CD4-positive, alpha-beta T cell (primary cell): ENCODE measurements at places on chromosomes 7 and 10. TPM values are rescaled to one million over a fixed set of nuclear protein-coding genes. Genes with fewer than 3 reads are reported as not detected.

DNA sequence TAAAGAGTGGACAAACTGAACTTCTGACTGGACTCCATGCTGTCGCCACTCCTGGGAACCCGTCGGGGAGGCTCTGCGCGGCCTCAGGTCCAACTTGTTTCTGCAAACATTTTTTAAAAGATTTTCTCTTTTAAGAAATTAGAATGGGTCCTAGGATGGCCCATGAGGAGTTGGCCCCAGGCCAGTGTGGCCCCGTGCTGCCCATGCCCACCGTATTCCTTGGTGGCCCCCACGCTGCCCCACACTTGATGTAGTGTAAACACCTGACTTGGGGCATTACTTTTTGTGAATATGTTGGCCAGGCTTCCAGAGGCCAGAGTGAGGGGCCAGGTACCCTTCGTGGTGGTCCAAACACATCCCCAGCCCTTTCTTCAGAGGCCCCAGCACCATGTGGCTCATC is 19.3 kb downstream of the ZNF316 start:
- no peaks in the 10 kb centered on the region for H3K27me3 ChIP-seq
- H3K4me1 ChIP-seq = peaks cover 3% of the 10 kb centered on the region
- no peak overlapping the region for H3K27ac ChIP-seq
- H3K36me3 ChIP-seq = peaks cover 21% of the 10 kb centered on the region

- H3K27me3 ChIP-seq = no peaks in the 10 kb centered on the region
- H3K4me1 ChIP-seq = no peaks in the 10 kb centered on the region
- H3K27ac ChIP-seq = no peak overlapping the region
- H3K36me3 ChIP-seq = no peaks in the 10 kb centered on the region
- H3K4me3 ChIP-seq = no peak overlapping the region
Observed at GRCh38 chr10:61842755-61843497, 58.6 kb upstream of the ARID5B start.

The HIF1AN gene
- 29.7 TPM for total RNA-seq

- no peak for DNase-seq
- H3K27ac ChIP-seq = peak overlapping the region; percentile 72
- peaks cover 78% of the 10 kb centered on the region for H3K4me1 ChIP-seq
- no peak overlapping the region for H3K4me3 ChIP-seq
Observed at GRCh38 chr7:158811461-158811860, 17.8 kb downstream of the ESYT2 start.

GRCh38 chr7:3598854-3599253 is 297.8 kb downstream of the SDK1 start:
- H3K4me1 ChIP-seq = no peaks in the 10 kb centered on the region
- H3K36me3 ChIP-seq = no peaks in the 10 kb centered on the region
- H3K4me3 ChIP-seq = no peak overlapping the region
- no peak overlapping the region for H3K27ac ChIP-seq

DNA sequence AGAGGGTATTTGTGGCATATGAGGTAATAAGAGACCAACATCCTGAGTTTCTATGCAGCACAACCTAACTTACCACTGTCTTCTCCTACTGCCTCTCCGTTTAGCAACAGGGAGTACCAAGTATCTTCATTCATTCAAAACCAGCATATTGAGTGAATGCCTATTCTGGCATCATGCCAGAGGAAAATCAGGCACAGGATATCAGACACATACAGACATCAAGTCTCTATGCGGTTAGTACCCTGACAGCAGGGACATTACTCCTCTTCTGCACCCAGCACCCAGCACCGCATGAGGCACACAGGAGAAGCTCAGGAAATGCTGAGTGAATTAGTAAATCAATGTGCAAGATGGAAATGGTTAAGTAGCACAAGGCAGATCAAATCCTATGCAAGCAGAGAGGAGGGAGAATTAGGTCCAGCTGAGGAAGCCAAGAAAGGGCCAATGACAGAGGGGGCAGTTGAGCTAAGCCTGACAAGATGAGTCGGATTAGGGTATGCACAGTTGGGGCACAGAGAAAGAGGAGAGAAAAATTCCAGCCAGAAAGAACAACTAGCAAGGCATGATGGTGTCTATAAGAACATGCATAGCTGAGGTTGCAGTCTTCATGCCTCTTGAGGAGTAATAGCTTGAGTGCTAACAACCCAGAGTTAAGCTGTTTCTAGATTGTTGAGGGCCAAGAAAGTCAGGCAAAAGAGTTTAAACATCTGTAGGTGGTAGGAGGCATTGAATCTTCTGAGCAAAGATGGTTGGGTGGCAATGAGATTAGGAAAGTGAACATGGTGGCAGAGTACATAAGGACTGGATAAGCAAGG is 146.0 kb downstream of the PLXNA4 start:
- no peak overlapping the region for H3K4me3 ChIP-seq
- no peaks in the 10 kb centered on the region for H3K36me3 ChIP-seq
- H3K27ac ChIP-seq = no peak overlapping the region
- DNase-seq = no peak
- peaks cover 63% of the 10 kb centered on the region for H3K4me1 ChIP-seq

- peaks cover 3% of the 10 kb centered on the region for H3K27me3 ChIP-seq
- H3K27ac ChIP-seq = no peak overlapping the region
- no peak overlapping the region for H3K4me3 ChIP-seq
- H3K36me3 ChIP-seq = no peaks in the 10 kb centered on the region
- DNase-seq = no peak
Observed at GRCh38 chr10:99921948-99922347, 87.8 kb downstream of the DNMBP start.

DNA sequence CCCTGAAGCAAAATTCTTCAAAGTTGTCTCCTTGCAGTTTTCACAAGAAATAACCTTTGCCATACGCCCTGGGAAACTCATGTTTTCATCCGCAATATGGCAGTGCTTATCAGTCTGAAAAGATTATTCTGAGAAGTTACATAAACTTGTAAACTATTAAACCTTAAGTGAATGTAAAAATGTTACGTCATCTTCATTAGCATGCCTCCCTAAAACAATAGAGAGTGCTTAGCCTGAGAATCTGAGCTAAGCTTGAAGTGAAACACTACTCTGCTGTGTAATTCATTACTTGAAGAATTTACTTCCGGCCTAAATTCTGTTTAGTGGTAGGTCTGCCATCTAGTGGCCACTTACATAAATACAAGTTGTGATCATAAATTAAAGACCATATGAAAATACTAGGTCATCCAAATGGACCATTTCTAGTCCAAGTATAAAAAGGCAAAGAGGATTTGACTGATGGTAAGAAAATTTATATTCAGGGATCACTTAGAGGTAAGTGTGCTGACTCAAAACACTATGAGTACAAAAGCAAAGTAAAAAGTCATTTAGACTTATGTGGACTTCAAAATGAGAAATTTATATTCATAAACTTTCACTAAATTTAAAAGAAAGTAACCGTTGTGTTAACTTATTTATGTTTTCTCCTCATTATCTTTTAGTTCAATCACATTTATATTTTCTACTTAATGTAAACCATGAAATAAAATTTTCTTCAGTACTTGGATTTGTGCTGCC is 745.1 kb upstream of the LRRTM3 start:
- no peak for DNase-seq
- no peak overlapping the region for H3K4me3 ChIP-seq
- no peaks in the 10 kb centered on the region for H3K36me3 ChIP-seq
- no peak overlapping the region for H3K27ac ChIP-seq
- H3K4me1 ChIP-seq = no peaks in the 10 kb centered on the region

DNA sequence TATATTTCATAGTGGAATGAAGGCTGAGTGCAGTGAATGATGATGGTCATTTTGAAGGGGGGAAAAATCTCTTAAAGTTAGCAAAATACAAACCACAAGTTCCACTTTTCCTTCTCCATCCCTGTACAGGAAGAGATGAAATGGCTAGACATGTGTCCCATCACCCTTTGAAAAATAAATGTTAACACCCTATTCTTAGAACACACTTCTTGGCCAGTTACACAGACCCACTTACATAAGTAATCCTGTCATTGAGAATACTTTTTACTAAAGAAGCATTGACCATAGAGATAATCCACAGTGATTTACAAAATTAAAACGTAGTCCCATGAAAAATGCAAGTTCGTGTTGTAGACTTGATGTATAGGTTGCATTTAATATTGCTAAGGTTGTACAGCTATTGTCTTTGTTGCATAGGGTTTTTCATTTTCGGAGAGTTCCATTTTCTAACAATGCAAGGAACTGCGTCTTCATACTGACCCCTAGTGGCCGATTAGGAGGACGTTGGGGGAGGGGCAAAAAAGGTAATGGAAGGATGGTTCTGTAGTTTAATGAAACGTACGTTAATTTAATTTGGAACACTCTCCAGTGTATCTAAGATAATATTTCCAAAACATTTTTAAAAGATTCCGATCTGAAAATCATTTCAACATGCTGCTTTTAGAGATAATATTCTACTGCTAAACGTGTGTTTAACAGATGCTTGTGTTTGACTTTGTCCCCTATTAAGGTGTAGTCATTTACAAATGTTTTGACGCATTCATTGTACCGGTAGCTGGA is 60.9 kb downstream of the ARMC3 start:
- no peak overlapping the region for H3K27ac ChIP-seq
- H3K4me1 ChIP-seq = no peaks in the 10 kb centered on the region
- H3K4me3 ChIP-seq = no peak overlapping the region
- no peaks in the 10 kb centered on the region for H3K27me3 ChIP-seq
- peak; percentile 76 for DNase-seq

GRCh38 chr7:41948503-41948902 is 245.6 kb upstream of the INHBA start:
- no peaks in the 10 kb centered on the region for H3K27me3 ChIP-seq
- no peaks in the 10 kb centered on the region for H3K36me3 ChIP-seq
- no peak overlapping the region for H3K27ac ChIP-seq
- H3K4me3 ChIP-seq = no peak overlapping the region

DNA sequence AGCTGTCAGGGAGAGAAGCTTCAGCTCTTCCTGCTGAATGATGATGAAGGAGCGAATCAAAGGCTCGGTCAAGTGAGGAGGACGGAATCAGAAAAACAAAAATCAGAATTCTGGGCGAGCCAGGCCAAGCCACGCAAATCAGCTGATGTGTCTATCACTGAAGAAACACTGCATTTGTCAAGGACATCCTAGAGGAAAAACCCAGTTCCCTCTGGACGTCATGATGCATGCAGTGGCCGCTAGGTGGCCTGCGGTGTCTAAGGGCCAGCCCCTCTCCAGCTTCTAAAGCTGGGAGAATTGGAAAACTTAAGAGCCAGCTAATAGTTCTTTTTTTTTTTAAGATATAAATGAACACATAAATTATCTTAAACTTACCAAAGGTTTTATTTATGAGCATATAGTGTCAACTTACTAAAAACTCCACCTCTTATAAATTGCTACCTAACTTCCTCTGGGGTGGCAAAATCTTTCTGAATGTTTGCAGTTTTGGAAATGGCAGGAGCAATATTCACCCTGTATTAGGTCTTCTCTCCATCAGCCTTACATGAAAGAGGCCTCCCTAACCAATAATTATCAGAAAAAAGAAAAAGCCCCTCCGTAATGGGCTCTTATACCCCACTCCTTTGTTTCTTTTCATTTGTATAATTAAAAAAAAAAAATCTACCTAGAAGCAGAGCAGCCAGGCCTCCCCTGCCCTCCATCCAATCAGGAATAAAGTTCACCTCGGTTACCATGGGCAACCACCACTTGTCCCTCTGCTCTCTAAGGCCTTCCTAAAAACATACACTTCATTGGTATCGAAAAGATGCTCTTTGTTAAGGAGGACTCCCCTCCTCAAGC is 186.8 kb downstream of the USP6NL start:
- H3K27ac ChIP-seq = no peak overlapping the region
- H3K4me1 ChIP-seq = peaks cover 15% of the 10 kb centered on the region
- no peak overlapping the region for H3K4me3 ChIP-seq
- H3K36me3 ChIP-seq = no peaks in the 10 kb centered on the region
- DNase-seq = no peak
- no peaks in the 10 kb centered on the region for H3K27me3 ChIP-seq

DNA sequence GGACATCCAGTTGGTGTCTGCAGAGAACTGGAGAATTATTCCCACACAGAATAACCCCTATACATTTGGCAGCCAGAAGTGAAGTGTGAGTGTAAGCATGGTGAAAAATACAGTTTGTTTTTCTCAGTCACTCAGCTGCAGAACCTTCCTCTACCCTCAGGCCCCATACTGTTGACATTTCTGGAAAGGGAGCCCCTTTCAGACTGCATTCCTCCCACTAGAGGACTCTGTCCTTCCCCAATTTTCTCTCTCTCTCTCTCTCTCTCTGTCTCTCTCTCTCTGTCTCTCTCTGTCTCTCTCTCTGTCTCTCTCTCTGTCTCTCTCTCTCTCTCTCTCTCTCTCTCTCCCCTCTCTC is 86.8 kb upstream of the STEAP1B start:
- no peak for DNase-seq
- no peak overlapping the region for H3K4me3 ChIP-seq
- peaks cover 3% of the 10 kb centered on the region for H3K27me3 ChIP-seq
- no peaks in the 10 kb centered on the region for H3K4me1 ChIP-seq

DNA sequence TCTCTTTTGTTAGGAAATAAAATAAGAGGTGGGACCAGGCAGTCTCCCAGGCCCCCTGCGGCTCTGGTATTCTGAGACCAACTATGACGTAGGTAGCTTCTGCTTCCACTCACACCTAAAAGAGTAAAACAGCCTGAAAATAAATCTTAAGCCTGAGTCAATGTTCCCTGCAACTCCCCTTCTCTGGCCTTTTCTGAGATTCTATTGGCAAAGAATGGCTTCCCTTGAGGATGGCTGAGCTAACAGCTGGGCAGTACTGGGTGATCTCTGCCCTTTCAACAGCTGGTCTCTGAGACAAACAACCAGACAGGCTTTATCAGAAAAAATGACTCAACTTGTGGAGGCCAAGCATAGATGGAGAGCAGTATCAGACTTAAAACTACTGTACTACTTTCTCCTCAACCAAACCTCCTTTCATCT is 58.7 kb downstream of the CREB3L2 start:
- no peak overlapping the region for H3K27ac ChIP-seq
- no peak for DNase-seq
- no peaks in the 10 kb centered on the region for H3K4me1 ChIP-seq

DNA sequence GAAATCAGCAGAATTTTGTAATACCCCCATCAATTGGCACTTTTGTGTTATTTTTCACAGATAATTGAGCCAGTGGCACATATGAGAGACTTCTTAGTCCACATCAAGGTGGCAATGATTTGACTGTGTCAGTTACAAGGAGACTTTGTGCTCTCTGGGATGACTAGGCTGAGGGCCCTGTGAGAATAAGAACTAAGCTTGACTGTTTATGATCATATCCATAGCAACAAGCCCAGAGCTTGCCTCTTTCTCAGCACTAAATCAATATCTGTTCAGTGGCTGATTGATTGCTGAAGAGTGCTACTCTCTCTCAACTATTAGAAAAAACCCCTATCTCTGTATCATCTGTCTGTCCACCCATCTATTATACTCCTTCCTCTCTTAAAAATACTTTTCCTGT is 185.3 kb upstream of the PLPP4 start:
- H3K36me3 ChIP-seq = no peaks in the 10 kb centered on the region
- no peaks in the 10 kb centered on the region for H3K4me1 ChIP-seq
- no peak for DNase-seq
- no peaks in the 10 kb centered on the region for H3K27me3 ChIP-seq
- H3K27ac ChIP-seq = no peak overlapping the region

- H3K36me3 ChIP-seq = no peaks in the 10 kb centered on the region
- no peak overlapping the region for H3K4me3 ChIP-seq
- no peak for DNase-seq
- peaks cover 73% of the 10 kb centered on the region for H3K4me1 ChIP-seq
- no peaks in the 10 kb centered on the region for H3K27me3 ChIP-seq
- H3K27ac ChIP-seq = peak overlapping the region; percentile 73
Observed at GRCh38 chr7:150663802-150664494, 21.6 kb upstream of the GIMAP2 start.
